Activated gamma-delta T cell treated with Interleukin-2 at 50 U/mL for 16 hours (primary cell): ENCODE measurements at places on chromosomes 7 and 10.

- DNase-seq, result no peak
Observed at GRCh38 chr10:75911426-75911825, 480.0 kb downstream of the LRMDA start.

DNA sequence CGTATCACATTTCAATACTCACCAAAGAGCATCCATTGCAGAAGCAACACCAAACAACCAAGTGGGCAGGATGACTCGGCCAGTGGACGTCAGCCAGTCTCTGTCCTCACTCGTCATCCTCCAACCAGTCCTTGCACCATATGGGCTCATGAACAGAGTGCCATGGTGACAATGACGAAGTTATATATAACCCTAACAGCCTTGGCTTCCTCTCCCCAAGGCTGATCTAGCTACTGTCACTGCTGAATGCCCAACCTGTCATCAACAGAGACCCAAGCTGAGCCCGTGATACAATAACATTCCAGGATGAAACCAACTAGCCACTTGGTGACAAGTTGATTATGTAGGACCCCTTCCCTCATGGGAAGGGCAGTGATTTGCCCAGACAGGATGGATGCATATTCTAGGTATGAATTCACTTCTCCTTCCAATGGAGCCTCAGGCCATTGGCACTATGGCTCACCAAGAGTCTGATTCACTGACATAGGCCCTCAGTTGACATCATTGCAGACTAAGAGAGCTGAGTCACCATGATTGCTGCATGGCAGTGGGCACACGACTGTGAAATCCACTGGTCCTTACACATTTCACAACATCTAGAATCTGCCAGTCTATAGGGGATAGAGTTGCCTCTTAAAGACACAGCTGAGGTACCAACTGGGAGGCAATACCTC lies 26.3 kb upstream of the PPIF start:
- no peak for DNase-seq

GRCh38 chr7:27631391-27631790 lies 31.3 kb downstream of the HIBADH start:
- DNase-seq, result no peak

- no peak for DNase-seq
Observed at GRCh38 chr7:47343061-47343455, 238.9 kb downstream of the TNS3 start.

DNA sequence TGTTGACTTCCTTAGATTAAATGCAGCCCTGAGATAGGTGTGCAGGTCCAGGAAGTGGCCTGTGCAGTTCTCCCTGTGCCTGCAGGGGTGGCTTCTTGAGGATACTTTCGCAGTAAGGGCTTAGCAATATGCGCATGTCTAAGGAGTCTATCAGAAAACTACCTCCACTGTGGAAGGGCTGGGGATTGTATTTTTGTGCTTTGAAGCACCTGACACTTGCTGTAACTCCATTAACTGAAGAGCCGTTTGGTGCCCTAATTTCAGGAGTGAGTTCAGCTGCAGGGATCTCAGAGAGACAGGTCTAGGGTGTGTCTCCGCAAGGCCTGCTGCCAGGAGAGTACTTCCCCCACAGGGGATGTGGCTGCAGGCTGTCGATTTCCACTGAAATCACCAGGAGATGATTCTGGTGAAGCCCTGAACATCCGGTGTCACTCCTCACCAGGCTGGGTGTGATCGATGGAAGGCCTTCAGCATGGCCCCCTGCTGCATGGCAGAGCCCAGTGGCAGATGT lies 35.5 kb downstream of the IKZF1 start:
- DNase-seq, result peak; percentile 51

DNA sequence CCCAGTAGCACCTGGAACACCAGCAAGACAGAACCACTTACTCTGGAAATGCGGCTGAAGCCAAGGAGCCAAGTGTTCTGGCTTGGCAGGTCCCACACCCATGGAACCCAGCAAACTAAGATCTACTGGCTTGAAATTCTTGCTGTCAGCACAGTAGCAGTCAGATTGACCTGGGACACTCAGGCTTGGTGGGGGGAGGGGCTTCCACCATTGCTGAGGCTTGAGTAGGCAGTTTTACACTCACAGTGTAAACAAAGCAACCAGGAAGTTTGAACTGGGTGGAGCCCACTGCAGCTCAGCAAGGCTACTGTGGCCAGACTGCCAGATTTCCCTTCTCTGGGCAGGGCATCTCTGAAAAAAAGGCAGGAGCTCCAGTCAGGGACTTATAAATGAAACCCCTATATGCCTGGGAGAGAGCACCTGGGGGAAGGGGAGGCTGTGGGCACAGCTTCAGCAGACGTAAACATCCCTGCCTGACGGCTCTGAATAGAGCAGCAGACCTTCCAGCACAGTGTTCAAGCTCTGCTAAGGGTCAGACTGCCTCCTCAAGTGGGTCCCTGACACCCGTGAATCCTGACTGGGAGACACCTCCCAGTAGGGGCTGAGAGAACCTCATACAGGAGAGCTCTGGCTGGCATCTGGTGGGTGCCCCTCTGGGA lies 121.2 kb downstream of the MTERF1 start:
- DNase-seq, result no peak

DNA sequence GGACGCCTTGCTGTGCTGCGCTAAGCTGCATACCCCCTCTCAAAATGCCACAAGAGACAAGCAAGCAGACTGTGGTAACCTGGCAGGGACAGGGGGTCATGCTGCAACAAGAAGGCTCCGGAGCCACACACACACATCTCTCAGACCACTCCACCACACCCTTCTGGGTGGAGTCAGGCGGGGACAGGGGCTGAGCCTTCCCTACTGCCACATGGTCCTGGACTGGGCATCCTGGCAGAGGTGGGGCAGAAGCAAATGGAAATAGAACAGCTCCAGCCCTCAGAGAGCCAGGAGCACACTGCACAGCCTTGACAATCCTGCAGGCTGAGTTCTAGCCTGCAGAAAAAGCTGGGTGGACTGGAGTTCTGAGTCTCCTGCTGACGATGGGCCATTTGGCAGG lies 28.4 kb upstream of the NPFFR1 start:
- no peak for DNase-seq

DNA sequence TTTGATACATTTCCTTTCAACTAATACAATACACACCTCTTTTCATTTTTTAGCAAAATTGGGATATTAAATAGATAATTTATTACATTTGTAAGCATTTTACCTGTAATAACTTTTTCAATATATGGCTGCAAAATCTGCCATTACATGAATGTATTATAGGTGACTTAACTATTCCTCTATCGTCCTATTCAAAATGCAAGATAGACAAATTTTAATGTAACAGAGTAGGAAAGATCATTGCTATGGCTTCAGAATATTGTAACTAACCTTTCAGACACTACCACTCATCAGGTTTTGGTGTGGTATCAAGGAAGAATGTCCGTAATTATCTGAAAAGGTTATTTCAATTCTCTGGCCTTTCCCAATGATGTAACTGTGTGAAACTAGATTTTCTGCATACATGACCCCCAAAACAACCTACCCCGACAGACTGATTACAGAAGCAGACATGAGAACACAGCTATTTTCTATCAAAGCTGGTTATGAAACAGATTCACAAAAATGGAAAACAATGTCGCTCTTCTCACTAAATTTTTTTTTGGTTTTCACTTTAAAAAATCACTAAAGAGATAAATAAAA lies 211.2 kb downstream of the FAM107B start:
- DNase-seq, result no peak

- DNase-seq, result no peak
Observed at GRCh38 chr10:72009051-72009424, 44.8 kb downstream of the CHST3 start.

- no peak for DNase-seq
Observed at GRCh38 chr10:33376976-33377657, 42.6 kb upstream of the NRP1 start.

- DNase-seq, result no peak
Observed at GRCh38 chr7:18019555-18019954, 8.1 kb downstream of the PRPS1L1 start.

GRCh38 chr7:104123786-104124185 lies 84.0 kb downstream of the ORC5 start:
- no peak for DNase-seq

DNA sequence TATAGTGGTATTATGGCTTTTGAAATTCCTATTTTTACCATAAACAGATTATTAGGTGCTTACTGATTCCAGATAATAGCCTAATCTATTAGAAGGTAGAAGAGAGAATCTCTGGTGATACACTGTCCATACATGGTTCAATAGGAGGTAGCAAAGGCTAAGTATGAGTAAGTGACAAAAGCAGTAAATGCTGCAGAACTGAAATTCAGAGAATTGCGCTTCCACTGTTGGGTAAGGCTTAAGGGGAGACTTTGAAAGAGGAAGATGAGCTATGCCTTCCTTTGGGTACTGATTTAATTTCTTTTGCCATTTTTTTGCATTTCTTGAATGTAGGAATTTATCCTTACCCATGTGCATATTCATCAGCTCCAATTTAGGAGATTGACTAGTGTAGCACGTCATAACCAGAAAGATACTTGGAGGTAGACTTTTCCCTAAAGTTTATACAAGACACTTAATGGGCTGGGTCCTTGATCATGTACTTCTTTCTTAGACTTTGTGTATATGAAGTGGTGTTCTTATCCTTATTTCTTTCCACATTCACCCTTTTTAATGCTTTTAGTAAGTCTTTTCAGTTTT lies 15.3 kb downstream of the MKLN1 start:
- no peak for DNase-seq

- no peak for DNase-seq
Observed at GRCh38 chr7:41415471-41416207, 287.3 kb downstream of the INHBA start.
